ENCODE measurements at places on chromosomes 5 and 9.
A peak's percentile ranks its signal among the peaks of the same experiment; 100 is the strongest.

DNA sequence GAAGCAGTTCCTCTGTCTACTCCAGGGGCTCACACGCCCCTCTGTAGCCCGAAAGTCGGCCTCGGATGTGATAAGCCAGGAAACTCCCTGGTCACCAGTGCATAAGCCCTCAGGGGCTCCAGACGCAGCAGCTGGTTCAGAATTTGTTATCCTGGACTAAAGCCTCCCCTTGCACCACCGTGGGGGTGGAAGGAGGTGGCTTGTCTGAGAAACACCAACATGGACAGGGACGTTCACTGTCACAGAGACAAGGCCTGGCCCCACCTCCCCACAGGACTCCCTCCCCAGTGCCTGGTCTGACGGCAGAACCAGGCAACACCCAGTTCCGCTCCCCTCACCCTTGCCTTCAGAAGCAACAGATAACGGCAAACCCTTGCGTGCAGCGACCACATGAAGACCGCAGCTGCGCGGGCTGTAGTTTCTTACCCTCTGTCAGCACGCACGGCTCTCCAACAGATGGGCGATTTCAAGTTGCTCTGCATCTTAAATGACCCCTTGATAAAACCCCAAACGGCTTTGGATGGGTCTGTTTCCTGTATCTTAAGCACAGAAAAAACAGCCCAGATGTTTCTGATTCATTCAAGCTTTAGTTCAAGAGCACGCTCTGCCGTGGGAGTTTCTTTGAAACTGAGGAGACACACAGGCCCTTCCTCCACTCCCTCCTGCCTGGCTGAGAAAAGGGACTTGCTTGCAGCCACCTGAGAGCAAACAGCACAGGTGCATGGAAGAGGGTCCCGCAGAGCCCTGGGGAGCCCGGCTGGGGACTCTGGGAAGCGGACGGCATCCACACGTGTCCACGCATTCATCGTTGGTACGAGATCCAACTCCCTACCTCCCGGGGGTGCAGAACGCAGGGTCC is 44.7 kb upstream of the NKD2 start:
- DNase-seq = no peak

DNA sequence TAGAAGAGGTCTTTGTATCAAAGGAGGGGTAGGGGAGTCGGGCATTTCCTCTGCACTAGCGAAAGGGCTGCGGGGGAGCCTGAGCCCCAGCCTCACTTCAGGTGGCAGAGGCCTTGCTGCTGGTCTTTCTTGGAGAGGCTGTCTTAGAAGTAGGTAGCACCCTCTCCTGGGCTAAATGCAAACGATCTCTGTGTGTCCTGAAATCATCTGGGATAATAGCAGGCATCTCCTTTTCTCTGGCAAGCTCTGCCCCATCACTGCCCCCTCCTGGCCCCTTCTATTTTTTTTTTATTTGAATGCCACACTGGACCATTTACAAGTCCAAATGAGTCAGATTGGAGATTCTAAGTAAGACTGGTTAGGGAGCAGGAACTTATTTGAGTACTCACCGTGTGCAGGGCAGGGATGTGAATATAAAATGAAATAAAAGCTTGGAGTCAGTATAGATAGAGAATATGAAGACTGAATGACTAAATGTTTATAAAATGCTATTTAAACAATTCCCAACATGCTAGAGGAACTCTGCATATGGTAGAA is 137.1 kb downstream of the FGF1 start:
- peak; percentile 10 for DNase-seq

- DNase-seq = no peak
These were observed 280.2 kb downstream of the SEMA5A start for GRCh38 chr5:9265441-9266287.

- DNase-seq = no peak
These were observed 27.6 kb upstream of the TEX48 start for GRCh38 chr9:114709636-114710035.

- DNase-seq = no peak
These were observed 344.8 kb downstream of the ZNF608 start for GRCh38 chr5:124401476-124402143.

- DNase-seq = no peak
These were observed 6.5 kb upstream of the FGF1 start for GRCh38 chr5:142692321-142692894.

DNA sequence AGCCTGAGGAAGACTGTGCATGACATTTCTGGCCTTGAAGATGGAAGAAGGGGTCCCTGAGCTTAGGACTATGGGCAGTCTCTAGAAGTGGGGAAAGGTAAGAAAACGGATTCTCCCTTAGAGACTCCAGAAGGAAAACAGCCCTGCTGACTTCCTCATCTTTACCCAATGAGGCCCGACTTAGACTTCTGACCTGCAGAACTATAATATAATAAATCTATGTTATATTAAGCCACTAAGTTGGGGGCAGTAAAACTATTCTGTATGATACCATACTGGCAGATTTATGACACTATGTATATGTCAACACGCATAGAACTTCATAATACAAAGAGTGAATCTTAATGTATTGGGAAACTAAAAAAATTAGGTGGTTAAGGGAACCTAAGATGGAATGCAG is 422.0 kb downstream of the PLK2 start:
- no peak for DNase-seq

DNA sequence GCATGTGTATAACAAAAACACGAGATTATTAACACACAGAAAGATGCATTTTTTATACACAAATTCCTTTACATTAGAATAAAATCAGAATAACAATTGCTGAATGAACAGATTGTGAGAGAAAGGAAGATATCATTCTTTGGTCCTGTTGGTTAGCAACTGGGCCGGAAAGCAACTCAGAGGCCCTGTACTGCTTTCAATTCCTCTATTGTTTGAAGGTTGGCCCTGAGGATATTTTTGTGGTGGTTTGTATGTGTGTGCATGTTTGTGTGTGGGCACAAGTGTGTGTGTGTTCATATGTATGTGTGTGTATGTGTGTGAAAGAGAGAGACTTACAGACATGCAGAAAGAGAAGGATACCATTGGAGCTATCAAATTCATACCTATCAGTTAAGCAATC is 356.8 kb upstream of the DMAC1 start:
- no peak for DNase-seq

DNA sequence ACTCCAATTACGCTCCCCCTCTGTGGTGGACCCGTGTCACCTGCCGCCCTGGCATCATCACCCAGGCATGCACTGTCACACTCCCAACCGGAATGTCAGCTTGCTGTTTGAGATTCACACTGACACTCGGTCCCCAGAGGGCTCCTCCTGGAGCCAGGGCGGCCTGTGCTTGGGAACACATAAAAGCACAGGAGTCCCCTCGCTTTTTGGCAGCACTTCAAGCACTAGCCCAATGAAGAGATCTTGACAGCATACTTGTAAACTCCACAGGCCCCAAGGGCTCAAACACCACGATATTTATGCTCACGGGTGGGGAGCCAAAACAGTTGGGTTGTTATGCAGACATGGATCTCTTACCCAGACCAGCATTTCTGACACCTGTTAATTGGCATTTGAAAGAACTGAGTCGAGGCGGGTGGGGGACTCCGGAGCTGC is 90.8 kb upstream of the EGFLAM start:
- no peak for DNase-seq

DNA sequence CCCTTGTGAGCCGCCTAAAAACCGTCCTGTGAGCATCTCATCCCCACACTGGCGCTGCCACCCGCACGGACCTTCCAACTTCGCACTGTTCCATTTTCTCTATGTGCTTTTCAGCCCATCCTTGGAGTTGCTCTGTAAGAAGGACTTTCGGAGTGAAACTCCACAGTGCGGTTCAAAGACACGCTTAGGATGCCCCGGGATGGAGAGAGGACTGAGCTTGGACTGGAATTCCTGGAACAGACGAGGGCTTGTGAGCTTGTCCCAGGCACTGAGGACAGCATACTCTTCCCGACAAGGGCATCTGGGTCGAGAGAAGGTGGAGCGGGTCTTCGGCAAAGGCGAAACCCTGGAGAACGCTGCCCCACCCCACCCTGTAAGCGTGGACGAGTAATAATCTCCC is 187.8 kb downstream of the MEF2C start:
- DNase-seq = no peak

GRCh38 chr9:35552837-35553236 is 52.2 kb upstream of the TESK1 start:
- no peak for DNase-seq
